ENCODE measurements at places on chromosomes 11 and 22. TPM values are rescaled to one million over a fixed set of nuclear protein-coding genes. Genes with fewer than 3 reads are reported as not detected.

DNA sequence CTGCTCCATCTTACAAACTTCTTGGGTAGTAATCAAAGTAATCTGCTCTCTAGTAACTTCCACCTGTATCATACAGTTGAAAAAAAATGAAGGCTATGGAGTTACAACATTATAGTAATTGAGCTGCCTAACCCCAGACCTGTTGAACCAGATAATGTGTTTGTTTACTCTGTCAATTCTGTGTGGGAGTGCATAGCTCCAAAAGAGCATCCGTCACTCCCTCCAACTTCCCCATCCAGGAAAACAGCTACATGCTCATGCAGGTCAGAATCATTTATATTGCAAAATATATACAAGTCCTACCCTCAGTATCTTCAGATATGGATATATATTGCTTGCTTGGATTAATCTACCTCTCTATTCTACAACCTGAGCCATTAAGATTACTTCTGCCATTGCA is 244.0 kb upstream of the ANO5 start:
- no peak for DNase-seq

- no peak for DNase-seq
Observed at GRCh38 chr11:76252631-76253070, 46.3 kb upstream of the WNT11 start.

DNA sequence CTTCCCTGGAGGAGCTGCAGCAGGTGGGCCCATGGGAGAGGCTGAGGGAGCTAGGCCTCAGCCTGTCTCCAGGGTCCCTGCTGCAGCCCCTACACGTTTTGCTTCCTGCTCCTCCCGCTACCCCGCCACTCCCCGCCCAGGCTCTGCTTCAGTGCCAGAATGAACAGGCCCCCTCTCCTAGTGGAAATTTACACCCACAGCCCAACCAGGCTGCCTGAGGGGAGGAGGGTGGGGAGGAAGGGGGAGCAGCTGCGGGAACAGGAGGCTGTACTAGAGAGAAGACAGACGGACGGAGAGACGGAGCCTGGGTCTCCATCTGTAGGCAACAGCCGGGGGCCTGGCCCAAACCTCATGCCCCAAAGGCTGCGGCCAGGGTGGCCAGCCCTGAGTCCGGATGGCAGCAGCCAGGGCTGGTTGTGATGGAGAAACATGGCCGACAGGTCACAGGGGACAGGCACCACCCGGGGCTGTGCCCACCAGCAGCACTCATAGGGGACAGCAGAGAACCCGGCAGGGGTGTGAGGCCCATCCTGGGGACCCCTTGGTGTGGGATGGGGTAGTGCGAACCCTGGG is 20.6 kb downstream of the FLRT1 start:
- DNase-seq, result no peak

DNA sequence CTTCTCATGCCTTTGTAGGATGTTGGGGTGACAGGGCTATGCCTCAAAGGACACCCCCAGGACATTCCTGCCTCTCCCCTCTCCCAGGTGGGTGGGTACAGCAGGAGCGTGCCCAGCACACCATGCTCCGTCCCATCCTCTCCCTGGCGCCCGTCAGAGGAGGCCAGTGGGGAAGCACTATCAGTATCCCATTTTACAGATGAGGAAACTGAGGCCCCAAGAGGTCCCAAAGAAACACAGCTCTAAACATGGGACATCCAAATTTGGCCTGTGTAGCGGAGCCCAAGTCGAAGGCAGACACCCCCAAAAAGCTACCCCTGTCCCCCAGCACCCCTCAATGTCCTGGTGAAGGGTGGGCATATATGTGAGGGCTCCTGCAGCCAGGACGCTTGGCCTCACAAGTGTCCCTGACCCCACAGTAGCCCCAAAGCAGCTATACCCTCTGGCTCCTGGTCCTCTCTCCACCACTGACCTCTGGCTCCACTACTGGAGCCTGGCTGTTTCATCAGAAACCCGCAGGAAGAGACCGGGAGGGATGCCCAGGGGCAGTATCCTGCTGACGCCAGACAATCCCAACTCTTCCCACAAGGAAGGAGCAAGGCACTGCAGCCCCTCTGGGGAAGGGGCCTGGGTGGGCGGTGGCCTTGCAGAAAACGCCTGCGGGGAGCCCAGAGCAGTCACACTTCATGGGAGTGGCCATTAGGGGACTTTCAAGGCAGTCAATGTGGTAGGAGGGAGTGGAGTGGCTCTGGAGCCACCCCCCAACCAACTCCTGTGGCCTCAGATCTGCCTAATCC is 5.4 kb downstream of the FADS3 start:
- no peak for DNase-seq

DNA sequence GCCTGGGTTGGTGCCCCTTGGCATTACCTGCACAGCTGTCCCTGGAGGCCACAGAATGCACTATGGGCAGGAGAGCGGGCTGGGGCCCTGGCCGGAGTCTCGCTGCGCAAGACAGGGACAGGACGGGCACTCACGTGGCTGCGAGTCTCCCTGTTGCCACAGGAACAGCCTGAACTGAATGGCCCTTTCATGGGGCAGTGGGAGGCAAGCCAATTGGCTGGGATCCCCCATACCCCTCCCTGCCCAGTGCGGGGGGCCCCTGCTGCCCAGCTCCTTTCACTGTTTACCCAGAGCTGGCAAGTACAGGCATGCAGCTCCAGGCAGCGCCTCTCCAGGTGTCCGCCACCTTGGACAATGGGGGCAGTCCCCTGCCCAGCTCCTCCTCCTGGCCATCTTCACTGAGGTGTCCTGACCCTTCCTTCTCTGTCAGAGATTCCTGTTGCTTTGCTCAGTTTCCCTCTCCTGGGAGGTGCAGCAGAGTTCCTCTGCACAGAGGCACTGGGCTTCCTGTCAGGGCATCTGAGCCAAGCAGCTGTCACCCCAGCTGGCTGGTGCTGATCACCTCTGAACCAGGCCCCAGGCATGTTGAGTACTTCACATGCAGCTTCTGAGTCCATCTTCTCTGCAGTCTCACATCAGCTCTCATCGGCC is 5.2 kb downstream of the USP2 start:
- no peak for DNase-seq

DNA sequence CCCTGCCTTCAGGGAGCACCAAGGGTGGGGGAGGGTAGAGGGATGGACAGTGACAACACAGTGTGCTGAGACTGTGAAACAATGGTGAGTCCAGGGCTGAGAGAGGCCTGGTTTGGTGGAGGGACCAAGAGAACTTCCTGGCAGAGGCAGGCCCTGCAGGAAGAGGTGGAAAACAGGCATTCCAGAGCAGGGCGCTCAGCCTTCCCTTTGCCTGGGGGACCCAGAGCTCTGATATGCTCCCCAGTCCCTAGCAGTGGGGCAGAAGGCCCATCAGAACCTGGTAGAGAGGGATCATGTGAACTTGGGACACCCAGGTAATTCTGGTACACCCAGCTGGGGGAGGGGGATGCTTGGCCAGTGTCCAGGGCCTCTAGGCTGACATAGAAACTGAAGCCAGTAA is 17.2 kb upstream of the UVRAG start:
- DNase-seq, result no peak

DNA sequence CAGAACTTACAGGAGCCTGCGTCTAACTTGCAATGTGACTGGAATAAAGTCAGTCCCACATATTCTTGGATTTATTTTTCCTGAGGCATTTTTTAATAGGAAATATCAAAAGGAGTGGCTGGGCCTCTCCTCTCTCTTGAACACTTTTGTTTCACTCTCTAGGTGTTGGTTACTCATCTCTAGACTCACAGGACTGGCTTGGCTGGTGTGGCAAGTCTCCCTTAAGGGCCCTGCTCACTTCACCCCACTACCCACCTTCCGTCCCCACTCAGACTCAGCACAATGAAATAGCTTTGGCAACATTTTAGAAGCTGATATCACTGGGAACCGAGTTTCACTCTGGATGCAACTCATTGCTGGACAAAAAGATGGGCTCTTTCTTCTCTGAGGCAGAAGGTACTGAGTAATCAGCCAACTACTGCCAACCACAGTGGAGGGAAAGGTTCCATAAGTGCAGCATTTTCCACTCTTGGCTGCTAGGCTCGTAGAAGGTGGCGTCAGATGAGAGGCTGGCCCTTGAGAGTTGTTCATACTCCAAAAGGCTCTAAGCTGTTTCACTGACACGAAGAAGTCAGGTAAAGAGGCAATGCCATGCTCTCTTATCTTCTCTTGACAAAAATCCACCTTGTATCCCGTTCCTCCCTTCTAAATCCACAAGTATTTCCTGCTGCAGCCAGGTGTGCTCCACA is 390.6 kb downstream of the SOX6 start:
- DNase-seq, result no peak

GRCh38 chr11:58685973-58686722 is 45.6 kb downstream of the GLYAT start:
- no peak for DNase-seq

- no peak for DNase-seq
Observed at GRCh38 chr22:41256254-41257253, 15.8 kb upstream of the CHADL start.

DNA sequence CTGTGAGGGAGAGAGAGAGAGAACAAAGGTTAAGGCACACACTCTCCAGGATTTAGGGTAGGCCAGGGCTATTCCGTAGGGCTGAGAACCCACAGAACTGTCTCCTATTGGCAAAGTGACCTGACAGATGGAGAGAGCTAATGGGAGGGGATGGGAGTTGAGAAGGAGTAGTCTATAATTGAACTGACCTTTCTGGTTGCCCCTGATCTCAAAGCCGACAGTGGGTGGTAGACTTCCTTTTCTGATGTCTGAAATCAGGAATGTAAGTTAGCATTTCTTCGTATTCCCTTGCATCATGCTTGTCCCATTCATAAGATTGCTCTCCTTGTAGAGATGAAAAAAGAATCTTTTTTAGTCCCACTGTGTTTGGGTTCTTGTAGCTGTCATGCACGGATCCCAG is 210.1 kb downstream of the NTM start:
- DNase-seq, result no peak

DNA sequence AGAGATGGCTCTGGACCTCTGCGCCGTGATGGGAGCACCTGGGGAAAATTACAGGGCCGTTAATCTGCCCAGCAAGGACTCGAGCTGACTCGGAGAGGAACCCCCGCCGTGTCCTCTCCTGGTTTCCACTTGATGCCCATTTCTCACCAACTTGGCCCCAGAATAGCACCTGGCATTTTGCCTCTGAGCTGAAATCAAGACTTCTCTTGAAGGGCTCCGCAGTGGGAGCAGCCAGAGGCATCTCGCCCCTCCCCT is 19.0 kb upstream of the CABP7 start:
- no peak for DNase-seq

DNA sequence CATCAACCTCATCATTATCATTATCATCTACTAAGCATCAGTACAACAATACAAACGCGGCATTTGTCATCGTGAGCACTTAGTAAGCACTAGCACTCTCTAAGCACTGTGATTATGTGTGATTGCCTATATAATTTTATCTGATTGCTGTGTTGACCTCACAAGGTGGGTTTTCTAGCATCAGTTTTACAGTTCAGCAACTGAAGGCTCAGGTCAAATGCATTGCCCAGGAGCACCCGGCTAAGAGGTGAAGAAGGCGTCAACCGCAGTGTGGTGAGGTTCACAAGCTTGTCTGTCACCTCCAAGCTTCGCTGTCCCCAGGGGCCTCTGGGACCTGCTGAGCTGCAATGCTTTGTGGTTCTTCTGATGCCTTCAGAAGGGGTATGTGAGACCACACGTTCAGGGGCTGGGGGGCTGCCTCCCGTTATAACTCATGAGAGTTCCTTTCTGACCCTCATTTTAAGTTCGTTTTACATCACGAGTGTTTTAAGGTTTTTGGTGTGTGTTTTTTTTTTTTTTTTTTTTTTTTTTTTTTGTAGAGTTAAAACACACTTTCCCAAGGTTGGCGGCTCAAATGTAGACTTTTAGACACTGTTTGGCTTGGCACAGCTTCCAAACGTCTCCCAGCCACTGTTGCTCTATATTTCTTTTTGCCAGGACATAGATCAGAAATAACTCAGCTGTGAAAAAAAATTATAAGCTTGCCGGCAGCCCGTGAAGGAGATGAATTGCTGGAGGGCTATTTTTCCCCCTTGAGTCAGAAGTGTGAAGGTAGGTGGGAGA is 33.8 kb upstream of the SCUBE1 start:
- no peak for DNase-seq

- no peak for DNase-seq
Observed at GRCh38 chr22:29149841-29150555, 55.7 kb upstream of the EMID1 start.

Gene TRPC6
- total RNA-seq, result 2.7 TPM

Gene GUCY1A2
- total RNA-seq, result 5.3 TPM

Gene ZNF280B
- total RNA-seq, result not detected

Gene HBE1
- not detected for total RNA-seq

Gene IFITM10
- total RNA-seq, result 28.6 TPM

Gene DAGLA
- 1.4 TPM for total RNA-seq

Gene GAL3ST1
- 2.2 TPM for total RNA-seq

Gene PRODH
- total RNA-seq, result 16.0 TPM
